ENCODE measurements at places on chromosomes 6 and 20.

- no peak for DNase-seq
These were observed 9.8 kb upstream of the BLCAP start for GRCh38 chr20:37537505-37537904.

- DNase-seq = no peak
These were observed 131.7 kb downstream of the DNAH8 start for GRCh38 chr6:38846844-38847243.

- no peak for DNase-seq
These were observed 52.1 kb downstream of the CBLN4 start for GRCh38 chr20:55953201-55953600.

- no peak for DNase-seq
These were observed 490.4 kb downstream of the BMP2 start for GRCh38 chr20:7257692-7258466.

DNA sequence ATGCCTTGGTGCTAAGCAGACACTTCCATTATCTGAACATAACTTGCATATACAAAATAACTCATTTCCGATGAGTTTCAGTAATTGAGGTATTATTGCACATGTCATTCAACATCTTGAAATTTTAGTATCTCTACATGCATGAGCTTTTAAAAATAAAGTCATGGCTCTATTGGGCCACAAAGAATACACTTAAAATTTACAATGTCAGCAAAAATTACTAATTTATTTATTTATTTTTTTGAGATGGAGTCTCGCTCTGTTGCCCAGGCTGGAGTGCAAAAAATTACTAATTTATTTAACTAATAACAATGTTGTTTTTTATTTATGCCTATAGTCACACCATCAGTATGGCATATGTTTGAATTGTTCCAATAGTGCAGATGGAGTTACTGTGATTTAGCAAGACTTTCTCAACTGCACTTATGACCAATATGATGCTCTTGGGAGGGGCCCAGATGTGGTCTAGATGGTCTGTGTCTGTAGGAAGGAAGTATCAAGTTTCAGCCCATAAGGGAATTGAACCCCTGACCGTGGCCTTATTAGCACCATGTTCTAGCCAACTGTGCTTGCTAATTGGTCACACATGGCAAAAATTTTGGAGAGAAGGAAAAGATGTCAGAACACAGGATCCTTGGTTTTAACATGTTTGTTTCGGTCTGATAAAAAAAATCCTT lies 370.7 kb upstream of the TSHZ2 start:
- DNase-seq = no peak

DNA sequence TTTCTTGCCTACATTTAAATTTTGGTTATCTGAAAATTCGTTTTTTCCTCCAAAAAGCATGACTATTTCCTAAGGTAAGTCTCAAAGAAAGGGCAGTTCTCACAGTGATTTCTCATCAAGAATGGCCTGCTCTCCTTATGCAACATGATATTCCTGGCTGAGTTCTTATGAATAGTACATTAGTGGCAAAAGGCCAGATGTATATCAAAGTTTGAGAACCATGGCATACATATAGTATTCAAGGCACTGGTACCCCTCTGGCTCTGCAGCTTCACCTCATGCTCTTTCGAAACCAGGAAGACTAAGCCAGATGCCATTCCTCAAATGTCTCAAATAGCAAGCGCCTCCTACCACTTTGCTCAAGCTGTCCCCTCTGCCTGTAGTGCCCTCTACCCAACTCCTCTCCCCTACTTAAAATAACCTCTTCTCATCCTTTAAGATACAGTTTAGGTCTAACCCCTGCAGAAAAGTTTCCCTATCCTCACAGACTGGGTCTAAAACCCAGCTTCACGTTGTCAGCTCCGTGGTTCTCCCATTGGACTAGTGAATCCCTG lies 280.3 kb downstream of the HACE1 start:
- DNase-seq = no peak

DNA sequence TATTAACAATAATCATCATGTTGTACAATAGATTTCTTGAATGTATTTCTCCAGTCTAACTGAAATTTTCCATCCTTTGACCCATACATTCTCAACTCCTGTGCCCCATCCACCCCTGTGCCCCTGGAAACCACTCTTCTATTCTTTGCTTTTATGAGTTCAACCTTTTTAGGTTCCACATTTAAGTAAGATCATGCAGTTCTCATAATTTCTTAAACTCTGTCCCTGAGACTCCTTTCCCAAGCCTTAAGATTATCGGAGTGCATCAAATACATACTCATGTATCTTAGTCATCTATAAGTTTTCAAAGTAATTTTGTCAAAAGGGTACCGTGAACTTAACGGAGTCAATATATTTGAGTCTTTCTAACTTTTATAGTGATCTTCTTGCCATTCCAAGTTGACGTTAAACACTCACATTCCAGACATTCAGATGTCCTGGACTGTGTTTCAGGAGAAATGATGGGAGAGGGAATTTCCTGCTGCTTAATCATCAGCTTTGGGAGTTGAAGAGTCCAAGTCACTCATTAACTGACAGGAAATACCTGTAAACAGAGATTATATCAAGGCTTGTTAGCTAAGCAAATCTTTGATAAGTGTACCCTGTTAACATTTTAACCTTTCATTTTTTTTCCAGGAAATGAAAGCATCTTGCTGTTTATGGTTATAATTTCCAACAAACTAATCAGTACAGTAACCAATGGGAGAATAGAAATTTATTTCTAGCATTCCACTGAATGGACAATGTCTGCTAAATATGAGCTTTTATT lies 73.3 kb downstream of the ADGRG6 start:
- DNase-seq = no peak

- no peak for DNase-seq
These were observed 3.5 kb upstream of the BTN3A2 start for GRCh38 chr6:26361544-26361943.

DNA sequence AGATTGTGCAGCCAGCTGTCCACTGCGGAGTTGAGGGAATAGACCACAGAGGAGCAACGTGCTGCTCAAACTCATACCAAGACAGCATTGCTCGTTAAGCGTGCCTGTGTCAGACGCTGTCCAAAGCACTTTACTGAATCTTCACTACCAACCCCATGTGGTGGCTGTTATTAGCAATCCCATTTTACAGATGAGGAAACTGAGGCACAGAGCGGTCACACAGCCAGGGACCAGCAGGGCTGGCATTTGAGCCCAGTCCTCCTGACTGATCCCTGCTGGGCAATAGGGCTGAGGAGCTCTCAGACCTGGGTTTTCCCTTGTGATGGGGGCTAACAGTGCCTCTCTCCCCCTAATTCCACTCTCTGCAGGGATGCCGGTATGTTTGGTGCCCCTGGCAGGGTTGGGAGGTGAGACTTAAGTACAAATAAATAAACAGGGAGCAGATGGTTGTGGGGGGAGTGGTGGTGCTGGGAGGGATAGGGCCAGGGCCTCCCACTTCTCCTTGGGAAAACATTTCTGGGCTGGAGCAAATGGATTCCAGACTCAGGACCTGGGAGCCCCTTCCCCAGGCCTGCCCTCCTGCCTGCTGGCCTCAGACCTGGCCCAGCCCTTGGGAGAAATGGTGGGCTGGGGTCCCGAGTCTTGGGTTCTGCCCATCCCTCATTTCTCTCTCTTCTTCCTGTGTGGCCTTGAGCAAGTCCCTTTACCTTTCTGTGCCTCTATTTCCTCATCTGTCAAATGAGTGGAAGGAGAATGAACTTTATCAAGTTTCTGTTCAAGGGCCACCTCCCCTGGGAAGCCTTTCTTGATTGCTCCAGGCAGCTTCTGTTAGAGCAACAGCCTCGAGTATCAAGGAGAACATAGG lies 17.7 kb downstream of the SRXN1 start:
- no peak for DNase-seq

DNA sequence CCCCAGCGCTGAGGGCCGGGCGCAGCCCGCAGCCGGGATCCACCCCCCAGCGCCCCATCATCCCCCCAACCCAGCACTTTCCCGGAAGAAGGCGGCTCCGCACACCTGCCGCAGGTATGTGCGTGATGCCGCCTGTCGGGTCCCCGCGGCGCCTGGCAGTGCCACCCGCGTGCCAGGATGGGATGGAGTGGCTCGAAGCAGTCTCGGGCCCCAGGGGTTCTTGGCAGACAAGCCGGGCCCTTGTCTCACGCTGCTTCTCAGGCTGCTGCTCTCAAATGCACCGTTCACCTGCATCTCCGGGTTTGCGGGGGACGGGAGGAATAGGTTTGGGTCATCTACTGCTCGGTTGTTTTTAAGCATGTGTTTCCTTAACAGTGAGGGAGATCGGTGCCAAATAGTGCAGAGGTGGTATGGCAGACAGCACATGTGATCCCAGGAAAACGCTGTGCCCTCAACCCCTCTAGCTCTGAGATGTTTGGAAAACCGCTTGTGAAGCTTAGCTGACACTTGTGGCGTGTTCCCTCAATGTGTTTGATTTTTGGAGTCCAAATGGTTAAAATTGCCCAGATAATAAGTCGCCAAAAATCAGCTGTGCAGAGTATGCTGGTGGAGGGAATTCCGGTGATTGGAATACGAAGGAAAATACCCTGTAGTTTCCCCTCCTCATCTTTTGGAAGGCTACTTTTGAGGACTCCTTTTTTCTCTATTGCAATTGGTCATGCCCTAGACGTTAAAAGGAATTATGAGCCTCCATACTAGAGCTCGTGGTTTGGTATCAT lies 926 bp downstream of the MYLIP start:
- DNase-seq = no peak

DNA sequence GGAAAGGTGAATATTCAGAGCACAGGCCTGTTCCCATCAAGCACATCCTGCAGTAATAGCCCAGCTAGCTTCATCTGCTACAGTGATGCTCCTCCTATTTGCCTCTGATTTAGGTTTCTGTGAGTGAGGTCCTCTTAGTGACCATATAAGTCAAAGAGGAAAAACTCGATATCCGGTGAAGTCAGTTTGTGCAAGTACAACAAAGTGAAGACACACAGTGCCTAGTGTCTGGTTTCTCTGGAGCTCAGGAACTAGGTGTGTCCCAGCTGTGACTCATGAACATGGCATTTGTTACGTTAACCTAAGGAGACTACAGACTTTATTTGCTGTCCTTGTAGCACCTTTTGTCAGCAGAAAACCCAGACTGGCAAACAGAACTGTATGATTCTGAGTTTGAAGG lies 33.9 kb downstream of the EDN1 start:
- no peak for DNase-seq

DNA sequence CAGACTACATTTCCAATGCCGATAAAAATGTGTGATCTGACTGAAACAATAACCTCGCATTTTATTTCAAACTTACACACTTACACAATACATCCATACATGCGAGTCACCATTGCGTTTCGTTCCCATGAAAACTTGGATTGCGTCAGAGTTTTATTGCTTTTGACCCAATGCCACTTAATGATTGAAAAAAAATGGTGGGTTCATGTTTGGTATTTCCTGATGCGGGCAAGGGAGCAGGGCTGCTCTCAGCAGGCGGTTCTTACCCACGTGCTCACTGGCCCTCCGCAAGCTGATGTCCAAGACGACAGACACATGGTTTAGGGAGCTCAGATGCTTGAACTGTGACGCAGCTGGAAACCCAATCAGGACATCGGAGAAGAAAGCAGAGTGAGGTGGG lies 281.0 kb upstream of the SULF2 start:
- DNase-seq = no peak

DNA sequence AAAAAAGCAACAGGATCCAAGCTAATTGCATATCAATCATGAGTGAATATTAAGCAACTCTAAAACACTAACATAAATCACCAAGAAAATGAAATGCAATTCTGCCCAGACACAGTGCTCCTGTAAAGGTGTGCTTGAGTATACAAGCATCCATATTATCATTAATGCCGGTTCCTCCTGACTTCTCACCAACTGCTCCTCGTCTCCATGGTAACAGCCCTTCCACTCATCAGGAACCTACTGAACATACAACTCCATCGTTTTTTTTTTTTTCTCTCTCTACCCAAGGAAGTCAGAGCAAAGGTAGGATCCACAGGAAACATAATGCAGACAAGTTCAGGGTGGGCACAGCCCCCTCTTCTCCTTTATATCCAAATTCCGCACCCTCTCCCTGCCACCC lies 12.4 kb downstream of the GABBR1 start:
- DNase-seq = no peak

DNA sequence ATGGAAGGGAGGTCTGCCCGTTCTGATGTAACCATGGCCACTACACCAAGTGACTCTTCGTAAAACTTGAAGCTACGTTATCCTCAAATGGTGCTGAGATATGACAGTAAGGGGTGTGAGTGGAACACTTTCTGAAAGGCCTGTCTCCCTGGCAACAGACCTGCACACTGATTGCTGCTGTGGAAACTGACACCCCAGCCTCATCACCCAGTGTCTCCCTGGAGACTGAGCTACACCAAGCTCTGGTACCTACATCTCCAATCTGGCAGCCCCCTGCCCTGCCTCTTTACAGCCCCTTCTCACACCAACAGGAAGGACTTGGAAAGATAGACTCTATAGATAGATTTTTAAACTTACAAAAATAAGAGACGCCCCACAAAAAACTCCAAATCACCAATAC lies 13.2 kb downstream of the PI16 start:
- DNase-seq = no peak

GRCh38 chr20:4708856-4709255 lies 12.9 kb upstream of the PRND start:
- DNase-seq = no peak
